Upper lobe of left lung (tissue), 6 donors: ENCODE measurements at places on chromosomes 2 and 18. TPM values are rescaled to one million over a fixed set of nuclear protein-coding genes. Genes with fewer than 3 reads are reported as not detected.

- DNase-seq = peak; percentile 75
Observed at GRCh38 chr2:233414777-233415570, 60.7 kb downstream of the DGKD start.

DNA sequence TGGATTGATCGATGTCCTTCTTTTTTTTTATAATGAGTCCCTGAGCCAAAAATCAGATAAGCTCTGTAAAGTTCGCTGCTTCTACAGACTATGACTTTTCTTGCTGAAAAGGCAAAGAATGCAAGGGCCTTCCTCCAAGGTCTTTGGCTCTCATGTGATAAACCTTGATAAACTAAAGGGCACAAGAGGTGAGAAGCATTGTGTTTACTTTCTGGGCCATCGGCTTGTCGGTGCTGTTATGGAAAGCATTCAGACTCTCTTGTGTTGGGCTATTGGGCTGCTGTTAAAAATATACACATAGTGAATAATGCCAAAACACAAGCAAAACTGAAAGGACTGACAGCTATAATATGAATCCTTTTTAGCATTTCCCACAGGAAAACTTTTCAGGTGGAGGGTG, 472.4 kb upstream of the SPHKAP start:
- DNase-seq = no peak

DNA sequence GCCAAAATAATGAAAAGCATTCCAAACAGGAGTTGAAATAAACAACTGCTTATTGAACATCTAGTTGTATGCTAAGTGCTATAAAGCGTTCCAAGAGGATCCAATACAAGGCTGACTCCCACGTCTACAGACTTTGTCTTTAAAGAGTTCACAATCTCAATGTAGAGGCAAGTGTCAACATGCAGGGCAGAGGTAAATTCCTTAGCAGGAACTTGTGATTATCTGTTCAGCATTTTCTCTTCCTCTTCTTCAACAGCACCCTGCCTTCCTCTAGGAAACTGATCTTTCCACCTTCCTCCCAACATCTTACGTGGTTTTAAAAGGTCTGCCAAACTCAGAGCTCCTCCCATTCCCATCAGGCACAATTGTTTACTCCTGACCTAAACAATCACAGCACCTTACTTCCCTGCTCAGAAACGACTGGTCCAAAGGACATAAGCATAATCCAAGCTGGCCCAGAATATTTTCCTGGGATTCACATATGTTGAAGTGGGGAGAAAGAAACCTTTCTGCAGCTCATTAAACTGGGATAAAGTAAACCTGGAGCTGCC, 83.9 kb downstream of the ITSN2 start:
- no peak for DNase-seq

Gene LRP2
- 27.3 TPM for total RNA-seq

Gene REG3G
- total RNA-seq = not detected

DNA sequence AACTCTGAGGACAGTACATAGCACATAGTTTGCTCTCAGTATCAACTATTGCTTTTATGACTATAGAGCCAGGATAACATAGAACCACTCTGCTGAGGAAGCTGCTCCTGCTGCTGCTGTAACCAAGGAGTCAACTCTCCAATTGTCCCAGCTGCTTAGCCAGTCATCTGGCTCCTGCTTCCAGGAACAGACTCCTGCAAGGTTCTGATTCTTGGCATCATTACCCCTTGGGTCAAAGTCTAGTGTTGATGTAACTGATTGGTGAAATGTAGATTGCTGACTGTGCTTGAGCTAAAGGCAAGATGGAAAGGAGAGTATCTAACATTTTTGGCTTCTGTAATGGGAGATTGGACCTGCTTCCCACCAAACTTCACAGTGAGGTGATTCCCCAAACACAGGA, 261.9 kb upstream of the FSHR start:
- no peak for DNase-seq

- no peak for DNase-seq
Observed at GRCh38 chr2:201909961-201910361, 103.6 kb downstream of the CDK15 start.

GRCh38 chr2:207166349-207167098, 776 bp upstream of the KLF7 start:
- DNase-seq = peak; percentile 79

DNA sequence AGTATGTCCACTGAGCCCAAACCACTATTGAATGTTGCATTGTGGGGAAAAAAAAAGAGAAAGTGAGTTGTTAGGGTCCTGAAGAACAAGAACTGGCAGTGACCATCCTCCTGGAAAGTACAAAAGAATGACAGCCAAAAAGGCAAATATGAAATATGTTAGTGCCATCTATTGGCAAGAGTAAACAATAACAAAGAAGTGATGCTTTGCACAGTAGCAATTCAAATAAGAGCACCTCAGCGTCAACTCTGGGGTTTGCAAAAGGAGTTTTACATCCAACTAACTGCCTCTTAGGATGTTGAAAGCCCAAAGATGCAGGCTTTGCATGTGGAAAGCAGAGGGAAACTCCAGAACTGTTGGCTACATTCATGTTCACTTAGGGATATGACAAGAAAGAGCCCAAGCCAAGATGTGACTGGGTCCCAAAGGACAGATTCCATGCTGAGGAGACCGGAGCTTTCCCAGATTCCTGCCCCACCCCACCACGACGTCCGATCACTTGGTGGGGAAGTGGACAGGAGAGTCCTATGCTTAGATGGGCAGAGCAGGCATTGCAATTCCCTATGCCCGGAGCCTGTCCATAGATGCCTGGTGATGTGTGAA, 15.6 kb downstream of the TRABD2A start:
- no peak for DNase-seq

- DNase-seq = no peak
Observed at GRCh38 chr2:23904215-23904614, 22.7 kb downstream of the ATAD2B start.

GRCh38 chr2:69565431-69565839, 78.1 kb downstream of the AAK1 start:
- DNase-seq = peak; percentile 54

Gene COL3A1
- 41.1 TPM for total RNA-seq
